Central memory CD4-positive, alpha-beta T cell (primary cell): ENCODE measurements at places on chromosomes 6 and 20.

GRCh38 chr6:10460096-10460495 lies 45.2 kb upstream of the TFAP2A start:
- DNase-seq: no peak

DNA sequence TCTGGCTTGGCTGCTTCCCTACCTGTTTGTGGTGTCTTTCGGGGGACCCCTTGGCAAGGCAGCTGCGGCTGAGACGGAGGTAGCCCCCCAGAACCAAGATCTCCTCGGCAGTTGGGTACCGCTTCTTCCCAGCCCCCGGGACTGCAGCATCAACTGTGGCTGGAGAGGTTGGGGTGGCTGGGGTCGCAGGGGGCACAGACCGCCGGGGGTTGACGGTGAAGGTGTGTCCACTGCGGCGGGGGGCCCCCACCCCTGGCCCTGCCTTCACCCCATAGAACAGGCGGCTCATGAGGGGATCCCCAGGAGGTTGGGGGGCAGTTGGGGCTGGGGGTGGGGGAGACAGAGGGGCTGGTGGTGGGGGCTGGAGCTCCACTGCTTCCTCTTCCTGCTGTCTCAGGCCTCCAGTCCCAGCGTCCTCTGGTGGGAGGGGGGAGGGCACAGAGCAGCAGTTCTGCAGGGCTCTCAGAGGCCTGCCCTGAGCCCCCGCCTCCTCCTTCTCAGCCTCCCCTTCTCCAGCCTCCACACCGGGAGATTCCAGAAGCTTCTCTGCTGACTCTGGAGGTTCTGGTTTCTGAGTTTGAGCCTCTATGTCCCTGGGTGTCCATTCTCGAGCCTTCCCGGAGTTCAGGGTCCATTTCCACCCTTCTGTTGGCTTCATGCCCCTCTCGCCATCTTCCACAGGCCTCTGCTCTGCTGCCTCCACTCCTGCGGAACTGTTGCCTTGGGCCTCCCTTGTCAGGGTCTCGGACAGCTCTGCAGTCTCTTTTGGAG lies 1.9 kb downstream of the PPP1R18 start:
- DNase-seq: peak; percentile 33

DNA sequence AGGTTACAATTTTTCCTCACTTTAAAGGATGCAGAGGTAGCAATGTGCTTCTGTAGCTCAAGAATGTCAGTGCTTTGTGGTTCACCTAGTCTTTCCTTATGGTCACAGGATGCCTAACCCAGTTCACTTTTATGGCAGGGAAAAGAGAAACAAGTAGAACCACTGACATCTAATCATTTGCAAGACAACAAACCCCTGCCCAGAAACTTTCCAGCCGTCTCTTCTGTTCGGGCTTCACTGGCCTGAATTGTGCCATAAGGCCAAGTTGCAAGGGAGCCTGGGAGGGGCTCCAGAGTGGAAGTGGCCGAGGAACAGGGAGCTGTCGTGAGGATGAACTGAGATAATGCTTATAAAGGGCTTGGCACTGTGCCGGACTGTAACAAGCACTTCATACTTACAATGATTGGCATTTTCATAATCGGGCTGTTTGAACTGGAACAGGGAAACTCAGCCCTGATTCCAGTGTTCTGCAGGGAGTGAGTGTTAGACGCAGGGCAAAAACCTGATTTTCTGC lies 212.6 kb downstream of the BCAS1 start:
- no peak for DNase-seq

GRCh38 chr6:127886603-127887002 lies 14.3 kb downstream of the THEMIS start:
- no peak for DNase-seq

DNA sequence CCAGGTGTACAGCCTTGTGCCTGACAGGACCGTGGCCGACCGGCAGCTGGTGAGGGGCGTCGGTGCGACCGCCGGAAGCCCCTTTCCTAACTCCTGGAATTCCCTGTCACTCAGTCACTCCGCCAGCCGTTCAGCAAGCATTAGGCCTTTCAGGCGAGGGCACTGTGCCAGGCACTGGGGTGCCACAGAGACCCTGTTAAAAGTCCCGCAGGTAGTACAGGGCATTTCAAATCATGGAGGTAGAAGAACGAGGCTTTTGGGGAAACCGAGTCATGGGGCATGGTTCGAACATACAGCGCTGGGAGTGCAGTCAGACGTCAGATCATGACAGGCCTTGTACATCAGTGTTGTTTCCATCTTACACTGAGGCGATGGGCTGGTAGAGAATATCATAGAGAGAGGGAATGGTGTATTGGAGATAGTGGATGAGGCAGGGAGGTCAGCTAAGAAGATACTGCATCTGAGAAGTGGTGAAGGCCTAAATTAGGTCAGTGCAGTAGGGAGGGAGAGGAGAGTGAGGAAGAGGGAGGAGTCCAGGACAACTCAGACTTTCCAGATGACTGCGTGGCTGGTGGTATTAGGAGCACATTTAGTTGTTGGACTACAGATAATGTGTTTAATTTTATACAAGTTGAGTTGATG lies 892 bp upstream of the DXO start:
- no peak for DNase-seq

- DNase-seq: no peak
Measured at GRCh38 chr6:42694586-42694985, 27.8 kb downstream of the PRPH2 start.

DNA sequence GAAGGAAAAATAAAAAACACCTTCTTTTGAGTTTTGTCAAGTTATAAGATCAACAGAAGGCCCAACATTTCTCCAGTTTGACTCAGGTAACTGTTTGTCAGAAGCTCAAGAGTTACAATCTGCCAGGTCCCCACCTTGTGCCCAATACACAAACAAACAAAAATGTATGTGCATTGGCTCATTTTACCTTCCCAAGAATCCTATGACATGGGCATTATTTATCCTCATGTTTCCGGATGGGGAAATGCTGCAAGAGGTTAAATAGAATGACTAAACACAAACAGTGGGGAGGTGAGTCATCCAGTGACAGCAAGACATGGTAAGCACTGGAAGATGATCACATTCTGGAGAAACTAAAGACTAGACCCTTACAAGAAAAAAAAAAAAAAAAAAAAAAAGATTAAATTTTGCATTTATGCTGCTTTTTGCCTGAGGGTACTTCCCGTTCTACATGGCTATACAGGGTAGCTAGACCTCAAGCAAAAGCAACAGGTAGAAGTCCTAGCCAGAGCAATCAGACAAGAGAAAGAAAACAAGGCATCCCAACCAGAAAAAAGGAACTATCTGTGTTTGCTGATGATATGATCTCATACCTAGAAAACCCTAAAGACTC lies 23.6 kb upstream of the ANKRD60 start:
- DNase-seq: no peak
